ENCODE measurements at places on chromosomes 3 and 15. TPM values are rescaled to one million over a fixed set of nuclear protein-coding genes. Genes with fewer than 3 reads are reported as not detected.

DNA sequence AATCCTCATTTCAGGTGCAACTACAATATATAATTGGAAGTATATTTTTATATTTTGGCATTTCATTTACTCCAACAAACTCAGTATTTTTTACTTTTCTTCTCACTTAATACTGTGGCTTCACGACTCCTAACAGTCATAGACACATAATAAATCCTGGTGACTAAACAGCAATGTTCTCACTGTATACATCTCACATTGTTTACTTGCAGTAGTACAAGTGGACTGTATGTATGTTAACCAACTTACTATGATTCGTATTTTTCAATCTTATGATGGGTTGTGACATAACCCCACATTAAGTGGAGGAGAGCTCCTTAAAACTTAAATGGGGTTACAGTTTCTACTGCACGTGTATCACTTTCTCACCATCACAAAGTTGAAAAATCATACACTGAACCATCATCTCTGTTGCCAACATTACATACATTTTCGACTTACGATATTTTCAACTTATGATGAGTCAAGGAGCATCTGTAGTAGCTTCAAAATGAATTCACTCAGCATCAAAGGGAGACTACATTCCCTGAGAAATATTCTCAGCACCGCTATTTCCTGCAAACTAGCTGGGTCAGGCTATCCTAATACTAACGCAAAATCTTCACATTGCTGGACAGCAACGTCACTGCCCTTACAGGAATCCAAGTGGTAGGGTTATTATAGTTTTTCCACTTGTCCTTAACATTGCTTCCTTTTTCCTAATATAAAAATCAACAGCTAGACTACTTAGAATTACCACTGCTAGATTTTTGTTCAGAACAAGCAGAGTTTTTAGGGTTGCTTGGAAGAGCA, 7.3 kb downstream of the ADAM10 start:
- DNase-seq, result no peak

The PRKCD gene
- total RNA-seq, result 12.7 TPM

GRCh38 chr3:165852191-165852590, 15.0 kb upstream of the BCHE start:
- no peak for DNase-seq

The RTP1 gene
- not detected for total RNA-seq

DNA sequence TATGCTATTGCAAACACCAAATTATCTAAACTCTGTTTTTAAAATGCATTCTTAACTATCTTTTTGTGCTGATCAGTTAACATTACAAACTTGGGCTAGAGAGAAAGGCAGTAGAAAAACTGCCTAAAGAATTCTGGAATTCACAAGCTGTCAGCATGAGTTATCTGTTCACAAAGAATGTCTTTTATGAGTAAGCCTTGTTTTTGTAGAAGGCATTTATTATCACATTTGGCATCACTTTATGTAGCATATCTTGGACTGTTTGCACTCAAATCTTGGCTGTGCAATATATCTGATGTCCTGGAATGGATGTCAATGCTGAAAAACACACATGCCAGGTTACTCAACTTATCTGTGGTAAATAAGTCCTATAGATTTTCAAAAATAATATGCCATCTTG, 15.5 kb upstream of the BCHE start:
- DNase-seq, result no peak

The SLCO3A1 gene
- 38.1 TPM for total RNA-seq

GRCh38 chr3:143998266-143998665, 26.6 kb downstream of the DIPK2A start:
- no peak for DNase-seq

The PLA2G4E gene
- not detected for total RNA-seq

DNA sequence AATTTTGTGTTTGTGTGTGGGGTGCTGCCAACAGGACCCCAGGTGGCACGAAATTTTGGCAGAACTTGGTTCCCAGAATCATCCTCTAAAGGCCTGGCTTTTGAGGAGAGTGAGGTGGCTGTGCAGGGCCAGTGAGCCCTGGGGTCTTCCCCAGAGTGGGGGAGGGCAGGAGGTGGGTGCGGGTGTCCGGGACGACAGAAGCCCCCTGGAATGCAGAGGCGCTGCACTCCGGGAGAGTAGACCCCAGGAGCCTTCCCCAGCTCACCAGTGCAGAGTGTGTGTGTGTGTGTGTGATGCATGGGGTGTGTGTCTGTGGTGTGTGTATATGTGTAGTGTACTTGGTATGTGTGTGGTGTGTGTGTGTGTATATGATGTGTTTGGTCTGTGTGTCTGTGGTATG, 44.4 kb upstream of the SEC13 start:
- DNase-seq, result no peak

DNA sequence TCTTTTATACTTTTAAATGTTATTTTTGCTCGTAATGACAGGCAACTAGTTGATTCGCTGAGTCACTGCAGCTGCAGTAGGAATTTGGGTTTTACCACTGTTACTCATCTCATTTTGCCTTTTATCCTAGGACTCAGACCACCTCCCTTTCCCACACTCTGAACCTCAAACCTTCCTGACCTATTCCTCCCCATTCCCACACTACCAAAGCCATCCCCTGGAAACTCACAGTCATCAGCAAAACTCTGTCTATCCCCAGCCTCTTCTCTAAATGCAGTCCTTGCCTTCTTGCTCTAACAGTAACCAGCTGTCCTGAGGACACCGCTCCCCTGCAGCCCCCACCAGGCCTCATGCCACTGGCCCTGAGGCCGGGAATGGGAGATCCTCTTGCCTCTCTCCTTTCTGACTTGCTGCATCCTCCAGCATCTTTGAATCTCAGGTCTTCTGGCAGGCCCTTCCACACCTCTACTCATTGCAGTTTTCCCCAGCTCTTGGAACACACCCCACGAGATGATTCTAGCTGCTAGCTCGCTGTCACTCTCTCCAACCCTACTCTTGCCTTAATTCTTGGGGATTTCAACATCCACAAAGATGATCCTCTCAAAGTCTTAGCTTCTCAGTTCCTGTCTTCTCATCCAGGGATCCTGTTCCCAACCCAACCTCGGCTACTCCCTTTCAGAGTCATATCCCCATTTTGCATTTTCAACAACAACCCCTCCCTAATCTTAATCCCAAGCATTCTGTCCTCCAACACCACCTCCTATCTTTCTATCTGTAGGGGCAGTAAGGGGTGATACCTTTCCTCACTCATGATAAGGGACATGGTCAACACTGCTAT, 55.9 kb upstream of the C3orf80 start:
- DNase-seq, result no peak

- no peak for DNase-seq
These were observed 871.0 kb downstream of the OTOL1 start for GRCh38 chr3:162367429-162368260.

DNA sequence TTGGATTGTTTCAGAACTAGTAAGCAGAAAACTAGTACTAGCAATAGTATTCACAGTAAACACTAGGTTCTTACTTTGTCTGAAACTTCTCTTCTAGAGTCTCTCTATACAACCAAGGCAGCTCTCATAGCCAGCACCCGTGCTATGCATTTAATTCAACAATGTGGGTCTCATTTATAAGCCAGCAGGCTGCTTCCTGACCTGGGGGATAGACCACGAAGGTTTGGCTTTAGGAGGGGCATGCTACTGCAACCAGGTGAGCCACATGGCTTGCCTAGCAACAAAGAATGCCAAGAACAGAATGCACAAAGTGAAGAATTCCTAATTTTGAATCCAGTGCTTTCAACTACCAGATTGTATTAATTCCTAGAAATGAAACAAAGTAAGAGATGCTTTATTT, 213.8 kb downstream of the CHST2 start:
- no peak for DNase-seq

The SYNPR gene
- total RNA-seq, result not detected

The DLL4 gene
- 10.2 TPM for total RNA-seq

The SLTM gene
- total RNA-seq, result 65.0 TPM

DNA sequence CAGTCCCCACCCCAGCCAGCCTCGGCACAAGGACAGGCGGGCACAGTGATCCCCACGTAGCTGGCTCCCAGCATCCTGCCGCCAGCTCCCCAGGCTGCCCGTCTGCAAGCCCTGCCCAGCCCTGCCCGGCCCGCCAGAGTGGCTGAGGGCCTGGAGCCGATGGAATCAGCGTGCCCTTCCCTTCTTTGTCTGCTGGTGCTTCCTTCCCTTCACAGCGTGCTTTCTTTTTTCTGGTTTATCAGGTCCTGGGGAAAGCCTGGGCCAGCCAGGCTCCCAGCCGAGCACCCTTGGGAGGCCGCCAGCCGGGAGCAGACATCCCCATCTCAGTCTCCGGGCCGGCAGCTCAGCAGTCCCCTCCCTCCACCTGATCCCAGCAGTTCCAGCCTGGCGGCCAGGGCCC, 54.7 kb upstream of the SMAD6 start:
- DNase-seq, result peak; percentile 64

GRCh38 chr15:79973456-79974195, 2.6 kb upstream of the BCL2A1 start:
- no peak for DNase-seq

The PAK6 gene
- total RNA-seq, result 5.9 TPM

The NOX5 gene
- total RNA-seq, result 0.30 TPM

DNA sequence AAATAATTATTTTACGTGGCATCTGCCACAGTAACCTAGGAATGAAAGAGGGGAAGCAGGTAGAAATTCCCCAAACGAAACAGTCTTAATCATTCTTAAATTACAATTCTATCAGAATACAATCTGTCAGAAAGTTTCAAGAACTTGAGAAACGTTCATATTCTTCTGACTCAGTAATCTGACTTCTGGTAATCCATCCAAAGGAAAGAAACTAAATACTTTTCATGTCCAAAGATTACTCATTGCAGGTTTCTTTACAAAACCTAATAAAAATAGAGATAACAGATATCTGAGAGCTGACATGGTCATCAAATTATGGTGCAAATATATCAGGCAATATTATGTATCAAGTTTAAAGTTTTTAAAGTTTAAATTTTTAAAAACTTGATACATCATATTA, 109.4 kb downstream of the DLG1 start:
- DNase-seq, result no peak

The CNBP gene
- 476 TPM for total RNA-seq

- no peak for DNase-seq
These were observed 22.1 kb upstream of the TRA2B start for GRCh38 chr3:185959609-185960521.

All from heart right ventricle (tissue), 16 donors.